ENCODE measurements at places on chromosomes 2 and 18.

DNA sequence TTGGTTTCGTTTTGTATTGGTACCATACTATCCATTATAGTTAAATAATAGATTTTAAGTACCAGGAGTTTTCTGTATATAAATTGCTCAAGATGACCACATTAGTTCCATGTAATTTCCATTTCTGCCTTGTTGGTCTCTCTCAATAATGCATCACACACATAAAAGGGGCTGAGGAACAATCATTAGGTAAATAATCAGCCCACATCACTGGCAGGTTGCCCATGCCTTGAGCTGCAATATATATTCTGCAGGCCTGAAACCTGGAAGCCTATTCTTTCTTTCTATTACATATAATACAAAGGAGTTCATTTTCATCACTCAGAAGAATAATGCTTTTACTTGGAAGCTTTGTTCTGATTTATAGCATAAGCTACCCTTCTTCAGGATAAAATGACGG lies 616.1 kb upstream of the PKDCC start:
- no peak for DNase-seq

DNA sequence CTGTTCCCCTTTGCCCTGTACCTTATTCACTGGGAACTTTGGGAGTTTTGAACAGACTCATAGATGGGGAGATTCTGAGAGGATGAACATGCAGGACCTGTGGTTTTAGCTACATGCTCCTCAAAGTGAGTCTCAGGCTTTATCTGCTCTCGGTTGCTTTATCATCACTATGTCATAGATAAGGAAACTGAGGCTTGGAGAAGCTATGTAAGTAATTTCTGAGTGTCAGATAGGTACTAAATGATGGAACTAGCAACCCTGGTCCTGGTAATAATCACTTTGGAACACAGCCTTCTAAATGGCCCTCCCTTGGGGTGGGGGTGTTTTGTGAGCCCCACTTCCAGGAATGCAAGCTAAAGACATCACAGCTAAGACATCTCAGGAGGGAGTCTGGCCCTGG lies 186.2 kb upstream of the MEX3C start:
- no peak for DNase-seq

GRCh38 chr18:41077076-41077475 lies 878.0 kb upstream of the PIK3C3 start:
- DNase-seq, result no peak

GRCh38 chr2:238506371-238507068 lies 79.8 kb downstream of the ASB1 start:
- DNase-seq, result no peak

- DNase-seq, result no peak
Measured at GRCh38 chr2:58891828-58892377, 650.8 kb upstream of the FANCL start.

- no peak for DNase-seq
Measured at GRCh38 chr2:222722327-222722946, 51.0 kb downstream of the MOGAT1 start.

DNA sequence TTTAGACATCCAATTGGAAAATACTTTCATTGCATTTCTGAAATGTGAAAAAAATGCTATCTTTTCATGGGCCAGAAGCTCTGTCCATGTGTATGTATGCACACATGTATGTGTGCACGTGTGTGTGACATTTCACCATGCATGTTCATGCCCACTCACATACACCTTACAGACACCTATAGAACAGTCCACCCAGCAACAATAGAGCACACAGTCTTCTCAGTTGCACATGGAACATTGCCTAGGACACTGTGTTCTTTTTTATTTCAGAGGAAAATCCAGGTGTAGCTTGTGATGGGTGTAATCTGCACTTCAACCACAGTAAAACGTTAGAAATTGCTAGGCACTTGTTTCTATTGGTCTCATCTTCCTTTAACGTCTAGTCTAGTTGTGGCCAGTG lies 114.8 kb upstream of the RGPD4 start:
- no peak for DNase-seq
